ENCODE measurements at places on chromosomes 1 and 21.
A peak's percentile ranks its signal among the peaks of the same experiment; 100 is the strongest.

- no peak for DNase-seq
Observed at GRCh38 chr21:14947613-14948160, 117.1 kb downstream of the NRIP1 start.

DNA sequence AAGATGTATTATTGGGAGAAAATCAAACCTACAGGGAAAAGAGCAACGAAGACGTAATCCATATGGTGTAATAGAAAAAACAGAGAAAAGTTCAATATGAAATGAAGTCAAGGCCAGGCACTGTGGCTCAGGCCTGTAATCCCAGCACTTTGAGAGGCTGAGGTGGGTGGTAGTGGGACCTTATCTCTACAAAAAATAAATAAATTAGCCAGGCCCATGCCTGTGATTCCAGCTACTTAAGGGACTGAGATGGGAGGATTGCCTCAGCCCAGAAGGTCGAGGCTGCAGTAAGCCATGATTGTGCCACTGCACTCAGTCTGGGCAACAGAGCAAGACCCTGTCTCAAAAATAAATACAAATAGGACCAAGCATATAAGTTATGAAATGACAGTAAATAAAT lies 11.4 kb downstream of the DESI2 start:
- DNase-seq, result no peak

- no peak for DNase-seq
Observed at GRCh38 chr1:24606621-24607020, 36.5 kb upstream of the SRRM1 start.

DNA sequence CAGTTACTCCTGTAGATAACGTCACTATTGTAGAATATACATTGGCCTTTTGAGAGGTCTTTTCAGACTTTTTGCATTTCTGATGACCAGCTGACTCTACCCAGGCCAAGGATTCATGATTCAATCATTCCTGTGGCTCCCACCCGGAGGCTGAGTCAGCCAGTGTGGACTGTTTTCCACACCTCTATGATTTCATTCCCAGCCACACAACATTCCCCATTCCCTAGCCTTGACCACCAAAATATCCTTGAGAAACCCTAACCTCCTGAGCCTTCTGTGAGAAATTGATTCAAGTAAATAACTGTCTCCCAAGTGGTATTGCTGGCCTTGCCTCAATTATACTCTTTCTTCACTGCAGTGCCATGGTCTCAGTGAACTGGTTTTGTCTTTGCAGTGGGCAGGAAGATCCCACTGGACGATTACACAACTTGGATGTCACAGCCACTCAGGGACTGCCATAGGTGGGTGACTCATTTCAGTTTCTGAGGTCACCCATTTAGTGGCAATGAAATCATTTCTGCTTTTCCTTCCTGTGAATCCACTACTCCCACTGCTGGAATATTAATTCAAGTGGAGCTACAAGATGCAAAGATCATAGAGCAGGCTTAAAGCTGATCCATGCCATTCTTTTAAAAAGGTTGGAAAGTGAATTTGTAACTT lies 518.6 kb upstream of the ZP4 start:
- peak; percentile 19 for DNase-seq

GRCh38 chr1:229153955-229154548 lies 116.9 kb upstream of the RAB4A start:
- DNase-seq, result no peak

GRCh38 chr1:115144176-115144575 lies 54.9 kb upstream of the TSPAN2 start:
- DNase-seq, result no peak

DNA sequence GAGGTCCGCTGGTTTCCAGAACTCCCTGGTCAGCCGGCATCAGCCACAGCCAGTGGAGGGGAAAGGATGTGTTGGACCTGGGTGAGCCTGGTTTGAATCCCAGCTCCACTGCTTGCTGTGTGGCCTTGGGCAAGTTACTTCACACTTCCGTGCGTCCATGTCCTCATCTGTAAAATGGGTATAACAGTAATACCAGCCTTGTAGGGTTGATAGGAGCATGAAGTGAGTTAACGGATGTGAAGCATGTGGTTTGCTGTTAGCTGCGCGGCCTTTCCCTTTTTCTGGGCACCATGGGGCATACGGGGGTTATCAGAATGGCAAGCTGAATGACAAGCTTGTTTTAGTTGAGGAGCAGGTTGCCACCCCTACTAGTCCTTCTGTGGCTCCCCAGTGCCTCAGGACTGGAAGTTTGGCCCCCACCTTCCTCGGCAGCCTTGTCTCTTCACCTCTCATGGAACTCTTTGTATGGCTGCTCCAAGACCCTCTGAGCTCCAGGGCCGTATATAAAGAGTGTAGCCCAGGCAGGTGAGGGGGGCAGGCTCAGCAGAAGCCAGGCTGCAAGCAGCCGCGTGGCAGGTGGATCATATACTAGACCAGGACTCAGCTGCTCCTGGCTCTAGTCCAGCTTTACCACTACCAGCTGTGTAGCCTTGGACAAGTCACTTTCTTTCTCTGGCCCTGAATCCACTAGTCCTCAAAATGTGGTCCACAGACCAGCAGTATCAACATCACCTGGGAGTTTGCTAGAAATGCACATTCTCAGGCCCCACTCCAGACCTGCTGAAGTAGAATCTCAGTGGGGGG lies 95.4 kb downstream of the LACTBL1 start:
- no peak for DNase-seq

DNA sequence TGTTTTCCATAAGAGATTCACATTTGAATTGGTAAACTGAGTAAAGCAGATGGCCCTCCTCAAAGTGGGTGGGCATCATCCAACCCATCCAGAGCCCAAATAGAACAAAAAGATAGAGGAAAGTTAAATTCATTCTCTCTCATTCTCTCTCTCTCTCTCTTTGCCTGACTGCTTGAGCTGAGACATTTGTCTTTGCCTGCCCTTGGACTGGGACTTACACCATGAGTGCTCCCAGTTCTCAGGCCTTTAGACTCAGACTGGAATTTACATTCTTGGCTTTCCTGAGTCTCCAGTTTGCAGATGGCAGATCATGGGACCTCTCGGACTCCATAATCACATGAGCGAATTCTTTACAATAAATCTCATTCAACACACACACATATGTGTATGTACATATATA lies 69.6 kb downstream of the RGS13 start:
- no peak for DNase-seq

GRCh38 chr1:228471762-228472398 lies 15.3 kb upstream of the RNF187 start:
- no peak for DNase-seq

- DNase-seq, result no peak
Observed at GRCh38 chr1:65577278-65577677, 156.8 kb downstream of the LEPR start.

- no peak for DNase-seq
Observed at GRCh38 chr1:183349201-183349711, 68.9 kb downstream of the NMNAT2 start.

GRCh38 chr1:14217384-14217783 lies 381.1 kb upstream of the KAZN start:
- DNase-seq, result no peak

- DNase-seq, result no peak
Observed at GRCh38 chr1:228377664-228378089, 29.0 kb downstream of the TRIM11 start.

- no peak for DNase-seq
Observed at GRCh38 chr1:236301080-236301957, 19.6 kb upstream of the ERO1B start.

- DNase-seq, result no peak
Observed at GRCh38 chr1:21258331-21259134, 31.7 kb downstream of the ECE1 start.

DNA sequence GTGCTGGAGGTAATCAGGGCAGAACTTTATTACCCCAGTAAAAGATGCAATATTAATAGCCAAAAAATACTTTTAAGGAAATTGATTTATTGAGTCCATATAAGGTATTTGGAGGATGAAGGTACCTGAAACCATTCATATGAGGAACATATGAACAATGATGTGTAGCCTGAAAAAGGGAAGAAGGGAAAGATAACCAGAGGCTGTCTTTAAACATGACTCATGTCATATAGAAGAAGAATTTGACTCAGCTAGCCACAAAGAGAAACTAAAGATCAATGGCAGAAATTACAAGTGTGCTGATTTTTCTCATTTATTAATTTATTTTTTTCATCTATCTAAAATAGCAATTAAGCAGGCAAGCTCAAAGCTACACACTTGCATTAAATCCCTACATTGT lies 136.2 kb upstream of the DUSP10 start:
- no peak for DNase-seq

DNA sequence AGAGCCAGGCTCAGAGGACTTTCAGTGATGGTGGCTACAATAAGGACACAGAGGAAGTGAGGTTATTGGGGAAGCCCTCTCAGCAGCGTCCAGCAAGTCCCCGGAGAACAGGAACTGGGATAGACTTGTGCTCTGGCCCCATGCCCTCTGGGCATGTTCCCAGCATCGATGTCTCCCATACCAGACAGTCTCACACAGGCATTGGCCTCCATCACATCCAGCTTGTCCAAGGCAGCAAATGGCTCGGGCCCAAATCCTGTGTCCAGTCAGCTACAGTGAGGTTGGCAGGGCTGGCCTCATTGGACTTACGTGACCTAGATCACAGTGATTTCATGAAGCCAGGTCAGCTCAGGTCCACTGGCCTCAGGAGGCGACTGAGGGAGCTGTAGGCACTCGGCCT lies 19.6 kb upstream of the TMEM54 start:
- peak; percentile 67 for DNase-seq

- DNase-seq, result no peak
Observed at GRCh38 chr1:53108646-53109580, 33.5 kb downstream of the SLC1A7 start.

DNA sequence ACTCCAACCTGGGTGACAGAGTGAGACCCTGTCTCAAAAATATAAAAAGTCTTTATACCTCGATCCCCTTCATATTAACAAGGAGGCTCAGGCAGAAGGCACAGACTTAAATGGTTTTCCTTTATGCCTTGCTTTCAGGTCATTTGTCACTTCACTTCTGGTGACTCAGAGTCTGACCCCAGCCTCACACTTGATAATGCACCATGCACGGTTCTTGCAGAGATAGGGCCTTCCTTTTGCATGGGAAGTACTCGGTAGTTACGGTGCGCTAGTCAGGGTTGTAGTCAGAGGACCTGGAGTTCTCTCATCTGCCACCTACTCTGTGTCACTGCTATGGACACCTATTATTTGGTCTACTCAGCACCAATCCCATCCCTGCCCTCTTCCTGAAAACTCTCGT lies 43.6 kb upstream of the BMP8B start:
- DNase-seq, result no peak

DNA sequence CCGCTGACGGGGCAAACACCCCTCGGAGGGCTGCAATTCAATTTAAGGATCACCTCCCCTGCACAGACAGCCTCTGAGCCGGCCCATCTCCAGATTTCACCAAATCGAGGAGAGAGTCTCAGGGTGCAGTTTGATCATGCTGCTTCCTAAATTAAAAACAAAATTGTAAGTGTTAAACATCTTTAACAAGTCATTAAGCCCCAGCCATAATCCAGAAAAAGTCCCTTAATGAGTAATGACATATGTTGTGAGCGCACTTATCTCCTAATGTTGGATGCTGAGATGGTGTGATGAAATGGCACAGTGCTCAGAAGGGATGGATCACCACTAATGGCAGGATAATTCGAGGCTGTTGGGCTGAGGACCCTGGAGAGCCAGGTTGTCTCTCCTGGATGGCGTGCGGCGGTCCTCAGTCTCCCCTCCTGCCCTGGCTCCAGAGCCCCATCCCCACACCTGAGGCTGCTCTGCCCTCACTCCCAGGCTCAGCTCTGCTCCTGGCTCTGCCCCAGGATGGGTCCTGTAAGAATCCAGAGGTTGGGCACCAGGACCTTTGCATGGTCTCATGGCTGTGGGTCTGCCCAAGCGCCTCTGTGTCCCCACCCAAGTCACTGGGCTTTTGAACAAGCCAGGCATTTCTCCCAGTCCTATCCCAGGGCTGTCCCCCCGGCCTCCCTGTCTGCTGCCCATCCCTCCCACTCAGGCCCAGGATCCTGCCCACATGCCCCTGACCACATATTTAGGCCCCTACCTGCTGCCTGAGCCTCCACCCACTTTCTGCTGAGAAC lies 224.4 kb upstream of the POU3F1 start:
- DNase-seq, result no peak

- DNase-seq, result no peak
Observed at GRCh38 chr1:108643492-108644335, 17.2 kb downstream of the HENMT1 start.

GRCh38 chr1:25979210-25979609 lies 18.7 kb downstream of the PAFAH2 start:
- DNase-seq, result no peak

DNA sequence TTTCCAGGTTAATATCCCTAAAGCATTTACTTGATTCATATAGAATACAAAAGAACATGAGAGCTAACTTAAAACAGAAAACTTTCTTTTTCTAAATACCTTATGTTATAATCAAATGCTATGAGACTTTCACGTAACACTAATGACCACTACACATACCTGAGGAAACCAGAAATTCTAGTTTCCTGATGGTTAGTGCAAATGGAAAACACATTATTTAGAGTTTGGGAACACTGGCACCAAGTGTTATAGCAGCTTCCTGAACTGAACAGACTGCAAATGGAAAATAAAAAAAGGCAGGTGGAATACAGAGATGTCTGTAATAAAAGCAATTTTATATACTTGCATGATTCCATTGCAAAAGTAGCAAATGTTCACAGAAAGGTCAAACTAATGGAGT lies 15.5 kb downstream of the PAXBP1 start:
- DNase-seq, result no peak

GRCh38 chr1:71641903-71642302 lies 561.1 kb upstream of the ZRANB2 start:
- no peak for DNase-seq

GRCh38 chr1:61101536-61101935 lies 19.2 kb downstream of the NFIA start:
- DNase-seq, result no peak

GRCh38 chr21:46394595-46395104 lies 64.0 kb upstream of the DIP2A start:
- DNase-seq, result no peak

DNA sequence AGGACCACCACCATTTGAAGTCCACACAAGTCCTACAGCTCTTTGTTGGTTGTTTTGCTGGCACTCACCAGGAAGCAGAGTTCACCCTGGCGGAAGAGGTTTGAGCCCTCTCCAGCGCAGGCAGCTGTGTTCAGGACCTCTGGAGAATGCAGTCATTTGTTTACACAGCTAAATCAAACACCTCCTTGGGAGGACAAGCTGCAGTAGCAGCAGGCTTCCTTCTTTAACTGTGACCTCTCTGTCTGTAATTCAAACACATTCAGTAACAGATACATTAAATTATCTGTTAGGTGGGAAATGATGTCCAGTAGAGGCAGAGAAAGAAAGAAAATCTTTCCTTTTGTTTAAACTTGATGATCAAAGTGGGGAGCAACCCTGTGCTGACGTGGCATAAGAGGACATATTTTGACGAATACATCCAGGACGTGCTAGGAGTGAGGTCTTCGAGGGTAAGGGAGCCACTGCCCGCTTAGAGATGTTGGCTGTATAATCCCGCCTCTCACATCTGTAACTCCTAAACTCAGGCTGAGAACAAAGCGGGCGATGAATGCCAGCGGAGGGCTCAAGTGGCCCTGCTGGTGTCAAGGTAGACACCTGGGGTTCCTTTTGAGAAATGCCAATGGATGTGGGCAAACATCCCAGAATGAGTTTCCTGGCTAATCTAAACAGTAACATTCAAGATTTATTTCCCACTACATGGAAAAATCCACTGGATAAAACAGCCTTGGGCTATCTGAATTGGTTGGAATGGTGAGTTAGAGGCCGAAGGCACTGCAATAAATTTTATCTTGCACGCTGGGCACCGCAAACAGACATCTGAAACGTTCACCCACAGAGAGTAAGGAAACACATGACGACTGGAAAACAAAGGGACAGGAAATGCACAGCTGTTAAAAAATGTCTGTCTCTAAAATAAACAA lies 51.7 kb downstream of the ABCA4 start:
- DNase-seq, result peak; percentile 41

All from left ventricle myocardium inferior (tissue), 1 donor.